ENCODE measurements at places on chromosomes 11 and 22.

GRCh38 chr11:7575841-7576725 is 62.3 kb downstream of the PPFIBP2 start:
- DNase-seq = no peak

- DNase-seq = no peak
Observed at GRCh38 chr11:104098555-104098954, 62.1 kb downstream of the DDI1 start.

DNA sequence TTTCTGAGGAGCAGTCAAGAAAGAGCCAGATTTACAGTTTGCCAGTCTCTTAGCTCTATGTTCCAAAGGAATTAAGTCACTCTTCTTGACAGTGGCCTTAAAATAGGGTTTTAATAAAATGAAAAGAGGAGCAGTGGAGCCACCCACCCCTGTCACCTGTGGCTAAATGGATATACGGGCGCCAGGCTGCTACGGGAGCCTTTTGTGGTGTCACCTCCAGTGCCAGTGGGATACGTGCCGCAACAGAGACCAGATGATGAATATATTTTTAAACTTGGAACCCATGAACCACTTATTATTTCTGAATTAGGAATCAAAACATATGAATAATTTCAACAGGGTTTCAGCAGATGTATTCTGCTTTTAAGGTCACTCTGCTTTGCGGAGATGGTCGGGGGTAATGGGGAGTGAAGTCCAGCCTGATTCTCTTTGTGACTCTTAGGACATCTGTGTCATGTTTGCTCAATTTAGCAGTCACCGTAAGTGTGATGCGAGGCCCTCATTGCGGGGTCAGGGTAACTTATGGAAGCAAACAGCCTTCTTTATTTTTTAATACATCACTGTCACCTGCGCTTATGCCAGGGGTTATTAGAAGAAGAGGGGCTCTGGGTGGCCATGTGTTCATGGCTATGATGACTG is 64.3 kb downstream of the ZBTB16 start:
- DNase-seq = no peak

GRCh38 chr11:66151273-66151672 is 81.2 kb downstream of the PACS1 start:
- no peak for DNase-seq

DNA sequence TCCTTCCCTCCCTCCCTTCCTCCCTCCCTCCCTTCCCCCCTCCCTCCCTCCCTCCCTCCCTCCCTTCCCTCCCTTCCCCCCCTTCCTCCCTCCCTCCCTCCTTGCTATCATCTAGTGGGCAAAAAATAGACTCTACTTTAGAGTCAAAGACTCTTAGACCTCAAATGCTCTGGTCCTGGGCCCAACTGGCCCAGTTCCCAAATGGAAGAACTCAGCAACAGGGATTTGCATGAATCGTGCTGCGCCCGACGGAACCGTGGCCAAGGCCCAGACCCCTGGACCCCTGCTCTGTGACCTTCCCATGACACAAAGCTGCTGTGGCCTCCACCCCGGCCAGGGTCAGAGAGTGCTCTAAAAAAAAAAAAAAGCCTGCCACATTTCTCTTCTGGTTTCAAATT is 97.4 kb downstream of the WNT7B start:
- no peak for DNase-seq

DNA sequence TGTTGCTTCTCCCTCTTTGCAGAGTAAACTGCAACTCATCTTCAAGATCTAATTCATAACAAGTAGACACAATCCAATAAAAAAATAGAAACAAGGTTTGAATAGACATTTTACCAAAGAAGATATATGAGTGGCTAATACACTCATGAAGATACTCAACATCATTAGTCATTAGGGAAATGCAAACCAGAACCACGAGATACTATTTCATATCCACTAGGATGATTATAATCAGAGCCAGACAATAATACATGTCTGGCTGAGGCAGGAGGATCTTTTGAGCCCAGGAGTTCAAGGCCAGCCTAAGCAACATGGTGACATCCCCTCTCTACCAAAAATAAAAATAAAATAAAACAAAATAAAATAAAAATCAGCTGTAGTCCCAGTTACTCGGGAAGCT is 85.0 kb downstream of the ATG16L2 start:
- DNase-seq = no peak

DNA sequence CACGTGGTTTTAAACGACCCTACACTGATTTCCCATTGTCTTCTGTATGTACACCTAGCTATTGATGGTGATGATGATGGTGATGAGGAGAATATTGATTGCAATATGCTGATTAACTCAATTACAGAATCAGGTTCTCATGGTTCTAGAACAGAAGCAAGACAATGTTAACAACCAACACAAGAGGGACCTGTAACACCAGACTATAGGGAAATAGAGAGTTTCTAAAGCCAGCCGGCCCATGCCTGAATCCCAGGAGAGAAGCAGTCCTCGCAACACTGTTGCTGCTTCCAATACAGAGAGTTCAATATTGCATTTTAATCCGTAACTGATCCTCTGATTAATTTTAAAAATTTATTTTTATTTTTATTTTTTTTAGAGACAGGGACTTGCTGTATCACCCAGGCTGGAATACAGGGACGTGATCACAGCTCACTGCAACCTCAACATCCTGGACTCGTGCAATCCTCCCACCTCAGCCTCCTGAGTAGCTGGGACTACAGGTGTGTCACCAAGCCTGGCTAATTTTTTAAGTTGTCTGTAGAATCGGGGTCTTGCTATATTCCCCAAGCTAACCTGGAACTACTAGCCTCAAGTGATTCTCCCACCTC is 22.2 kb upstream of the UBASH3B start:
- peak; percentile 68 for DNase-seq

GRCh38 chr11:110148775-110149744 is 55.9 kb downstream of the ZC3H12C start:
- DNase-seq = peak; percentile 76

- DNase-seq = peak; percentile 95
Observed at GRCh38 chr11:72308226-72309073, 64.5 kb upstream of the PHOX2A start.

GRCh38 chr11:71117311-71117710 is 135.1 kb downstream of the SHANK2 start:
- peak; percentile 8 for DNase-seq

DNA sequence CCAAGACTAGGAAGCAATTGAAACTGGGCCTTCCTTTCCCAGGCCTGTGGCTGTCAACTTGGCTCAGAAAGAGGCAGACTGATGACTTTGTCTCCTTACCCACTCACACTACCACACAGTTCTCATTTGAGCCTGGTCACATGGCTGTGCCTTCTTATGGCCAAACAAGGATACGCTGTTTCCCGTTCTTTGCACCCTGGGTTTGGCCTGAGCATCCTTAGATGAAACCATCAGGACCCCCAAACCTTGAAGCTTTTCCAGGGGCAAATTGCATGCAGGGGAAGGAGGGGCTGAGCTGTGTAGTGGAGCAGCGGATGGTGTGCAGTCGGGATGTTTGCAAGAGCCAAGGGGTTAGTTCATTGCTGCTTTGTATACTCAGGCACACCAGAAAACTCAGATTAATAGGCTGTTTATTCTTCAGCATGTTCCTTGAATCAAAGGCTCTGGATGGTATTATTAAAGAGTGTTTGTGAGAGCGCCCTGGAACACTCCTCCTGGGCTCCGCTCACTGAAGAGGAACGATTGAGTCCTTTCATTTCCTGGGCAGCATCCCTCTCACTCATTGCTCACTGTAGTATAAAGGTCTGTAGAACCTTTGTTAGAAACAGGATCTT is 69.8 kb downstream of the ARFGAP2 start:
- DNase-seq = no peak

DNA sequence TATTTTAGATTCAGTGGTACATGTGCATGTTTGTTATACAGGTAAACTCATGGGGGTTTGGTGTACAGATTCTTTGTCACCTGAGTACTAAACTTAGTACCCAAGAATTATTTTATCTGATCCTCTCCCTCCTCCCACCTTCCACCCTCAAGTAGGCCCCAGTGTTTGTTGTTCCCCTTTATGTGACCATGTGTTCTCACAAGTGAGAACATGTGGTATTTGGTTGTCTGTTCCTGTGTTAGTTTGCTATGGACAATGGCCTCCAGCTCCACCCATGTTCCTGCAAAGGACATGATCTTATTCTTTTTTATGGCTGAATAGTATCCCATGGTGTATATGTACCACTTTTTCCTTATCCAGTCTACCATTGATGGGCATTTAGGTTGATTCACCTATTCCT is 6.8 kb downstream of the SMIM38 start:
- DNase-seq = no peak

DNA sequence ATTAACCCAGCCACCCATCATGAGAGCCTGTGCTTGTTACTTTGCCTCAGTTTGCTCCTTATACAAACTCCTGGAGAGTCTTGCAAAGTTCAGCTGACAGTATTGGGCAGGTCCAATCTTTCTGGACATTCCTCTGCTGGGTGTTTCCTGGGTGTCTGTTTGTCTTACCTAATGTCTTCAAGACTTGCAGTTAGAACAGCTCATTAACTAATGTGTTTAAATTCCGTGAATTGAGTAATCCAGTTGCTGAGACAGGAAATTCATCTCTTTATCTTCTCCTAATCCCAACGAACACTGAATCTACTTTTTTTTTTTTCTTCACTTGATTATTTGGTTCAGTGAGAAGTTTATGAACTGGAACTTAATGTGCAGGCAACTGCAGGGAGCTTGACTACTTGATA is 20.6 kb downstream of the BCO2 start:
- DNase-seq = peak; percentile 6

DNA sequence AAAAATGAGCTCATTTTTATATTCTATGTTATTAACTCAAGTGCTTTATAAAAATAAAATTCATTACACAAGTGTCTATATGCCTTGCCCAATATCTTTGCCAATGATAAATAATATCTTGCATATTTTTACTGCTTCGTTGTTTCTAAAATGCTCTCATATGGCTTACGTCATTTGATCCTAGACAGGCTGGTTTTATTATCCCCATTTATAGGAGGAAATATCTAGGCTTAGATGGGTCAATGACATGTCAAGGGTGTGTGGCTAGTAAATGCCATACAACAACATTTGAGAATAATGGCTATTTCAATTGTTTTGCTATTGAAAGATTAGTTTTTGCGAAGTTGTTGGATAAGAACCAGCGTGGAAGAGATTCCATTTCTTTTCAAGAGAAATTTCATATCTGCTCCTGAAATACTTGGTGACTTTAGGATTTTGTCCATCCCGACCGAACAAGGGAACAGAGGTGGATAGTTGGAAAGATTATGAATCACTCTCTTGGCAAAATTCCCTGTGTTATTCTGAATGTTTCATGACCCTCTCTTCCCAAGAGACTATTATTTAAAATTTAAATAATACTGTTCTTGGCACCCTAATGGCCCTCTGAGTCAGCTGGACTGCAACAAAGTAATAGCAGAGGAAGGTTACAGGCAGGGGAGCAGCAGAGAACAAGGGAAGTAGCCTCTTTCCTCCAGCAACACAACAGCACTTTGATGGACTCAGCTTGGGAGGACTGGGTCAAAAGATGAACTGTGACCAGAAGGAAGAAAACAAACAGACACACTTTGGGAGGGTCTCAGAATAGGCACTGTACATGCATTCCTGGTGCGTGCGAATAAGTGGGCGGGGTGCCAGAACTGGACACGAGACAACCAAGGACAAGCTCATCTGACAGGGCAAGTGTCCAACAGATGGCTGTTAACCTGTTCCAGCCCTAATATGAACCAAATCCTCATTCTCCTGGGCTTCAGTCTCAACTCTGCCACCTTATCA is 94.5 kb downstream of the ME3 start:
- DNase-seq = peak; percentile 91

GRCh38 chr11:46361283-46362155 is 14.3 kb downstream of the DGKZ start:
- peak; percentile 75 for DNase-seq

GRCh38 chr22:39617342-39617741 is 46.8 kb downstream of the CACNA1I start:
- no peak for DNase-seq

Data from fibroblast of skin of right biceps (primary cell).